ENCODE measurements at places on chromosomes 6 and 20.
A peak's percentile ranks its signal among the peaks of the same experiment; 100 is the strongest.

GRCh38 chr6:28953039-28953584 lies 29.3 kb upstream of the TRIM27 start:
- DNase-seq: peak; percentile 49

DNA sequence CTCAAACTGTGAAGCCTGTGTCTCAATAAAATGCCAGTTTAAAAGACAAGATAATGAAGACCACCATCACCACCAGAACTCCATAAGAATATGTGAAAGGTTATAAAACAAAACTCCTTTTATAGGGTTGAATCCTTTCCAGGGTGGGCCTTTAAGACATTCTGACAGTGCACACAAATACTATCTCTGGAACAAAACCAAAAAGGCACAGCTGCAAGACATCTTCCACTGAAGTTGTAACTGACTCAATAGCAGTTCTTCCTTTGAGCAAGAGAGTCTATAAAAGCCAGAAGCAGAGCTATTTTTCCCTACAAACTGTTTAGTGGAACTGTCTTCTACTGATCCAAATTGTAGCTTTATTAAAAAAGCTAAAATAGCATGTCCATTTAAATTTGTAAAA lies 81.6 kb downstream of the EPB41L2 start:
- DNase-seq: no peak

- no peak for DNase-seq
Measured at GRCh38 chr6:36336779-36337241, at the start of gene BNIP5. TSS of gene BNIP5 (minus strand) at chr6:36336888. CDS start at chr6:36330690, 6,198 bp downstream.

DNA sequence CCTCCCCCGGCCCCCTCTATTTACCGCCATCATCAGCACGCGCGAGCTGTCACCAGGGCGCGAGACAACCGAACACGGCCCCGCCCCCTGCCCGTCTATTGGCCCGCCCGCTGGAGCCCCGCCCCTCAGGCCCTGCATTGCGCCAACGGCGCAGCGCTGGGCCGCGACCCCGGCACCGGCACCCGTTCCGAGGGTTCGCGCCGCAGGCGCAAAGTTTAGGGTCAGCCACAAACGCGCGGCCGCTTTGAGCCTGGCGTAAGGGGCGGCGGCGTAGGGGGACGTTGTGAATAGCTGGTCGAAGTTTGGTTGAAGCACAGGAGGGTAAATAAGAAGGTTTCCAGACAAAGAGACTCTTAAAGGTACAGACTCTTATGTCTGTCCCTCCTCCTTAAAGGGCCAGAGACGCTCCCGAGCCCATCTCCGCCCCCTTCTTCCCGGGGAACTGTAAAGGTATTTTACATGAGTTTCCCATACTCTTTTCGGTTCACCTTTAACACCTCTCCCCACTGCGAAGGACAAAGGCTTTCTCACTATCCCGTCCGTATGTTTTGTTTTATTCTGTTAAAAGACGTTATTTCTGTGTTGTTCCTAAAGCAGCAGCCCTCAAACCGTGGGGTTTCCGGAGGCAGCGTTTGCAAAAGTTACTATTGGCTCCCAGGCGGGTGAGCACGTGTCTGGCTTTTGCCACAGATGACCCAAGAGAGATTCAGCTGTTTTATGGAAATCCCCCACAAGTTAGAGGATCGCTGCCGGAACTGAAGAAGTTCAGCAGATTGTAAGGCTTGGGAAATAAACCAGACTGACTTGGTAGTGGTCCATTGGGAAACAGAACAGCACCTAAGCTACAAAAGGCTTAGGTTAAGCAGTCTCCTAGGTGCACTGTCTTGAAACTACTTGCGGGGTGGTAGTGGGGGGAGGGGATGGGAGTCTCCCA lies at the start of gene USP49:
Gene USP49 (minus strand): TSS at position 76 of the 934 bp plus-strand sequence. CDS start 88,392 bp downstream, outside the sequence.
- DNase-seq: peak; percentile 92

DNA sequence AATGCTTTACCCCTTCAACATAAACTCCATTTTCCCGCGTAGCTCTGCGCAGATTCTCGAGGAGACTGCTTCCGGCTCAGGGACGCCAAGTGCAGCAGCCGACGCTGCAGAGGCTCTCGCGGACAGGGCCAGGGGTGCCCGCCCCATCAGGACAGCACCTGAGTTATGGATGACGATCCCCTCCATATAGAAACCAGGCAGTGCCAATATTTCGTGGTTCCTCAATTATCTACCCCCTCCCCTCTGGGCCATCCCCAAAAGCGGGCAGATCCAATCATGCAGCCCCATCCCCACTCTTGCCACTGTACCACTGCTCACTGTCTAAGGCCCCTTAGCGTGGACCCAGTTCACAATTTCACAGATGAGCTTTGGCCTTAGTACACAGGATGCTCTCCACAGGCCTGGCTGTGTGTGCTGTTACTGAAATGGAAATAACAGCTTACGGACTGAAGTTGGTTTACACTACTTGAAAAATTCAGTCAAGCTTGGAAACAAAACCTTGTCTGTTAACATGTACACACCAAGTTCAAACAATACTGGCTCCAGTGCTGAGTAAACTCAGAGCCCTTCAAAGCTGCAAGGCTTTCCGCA lies 74.5 kb downstream of the DACT2 start:
- no peak for DNase-seq

- DNase-seq: no peak
Measured at GRCh38 chr6:136535017-136535765, 15.0 kb downstream of the MAP7 start.

DNA sequence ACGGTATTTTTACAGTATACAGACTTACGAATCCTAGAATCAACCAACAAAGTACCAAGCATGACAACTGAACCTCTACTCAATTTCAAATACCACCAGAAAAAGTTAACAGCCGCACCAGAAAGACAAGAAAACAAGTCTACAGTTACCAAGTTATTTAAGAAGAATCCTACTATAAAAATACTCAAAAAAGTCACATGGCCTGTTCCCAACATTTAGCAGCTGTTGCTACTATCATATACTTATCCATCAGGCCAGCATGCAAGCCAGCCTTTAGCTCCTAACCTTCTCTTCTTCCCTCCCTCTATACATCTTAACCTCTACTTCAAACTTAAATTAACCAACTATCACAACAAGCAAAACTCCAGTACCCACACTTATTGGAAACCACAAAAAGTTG lies 1.9 kb downstream of the SYNCRIP start:
- DNase-seq: no peak

- no peak for DNase-seq
Measured at GRCh38 chr6:3285732-3286131, 27.0 kb downstream of the PSMG4 start.

DNA sequence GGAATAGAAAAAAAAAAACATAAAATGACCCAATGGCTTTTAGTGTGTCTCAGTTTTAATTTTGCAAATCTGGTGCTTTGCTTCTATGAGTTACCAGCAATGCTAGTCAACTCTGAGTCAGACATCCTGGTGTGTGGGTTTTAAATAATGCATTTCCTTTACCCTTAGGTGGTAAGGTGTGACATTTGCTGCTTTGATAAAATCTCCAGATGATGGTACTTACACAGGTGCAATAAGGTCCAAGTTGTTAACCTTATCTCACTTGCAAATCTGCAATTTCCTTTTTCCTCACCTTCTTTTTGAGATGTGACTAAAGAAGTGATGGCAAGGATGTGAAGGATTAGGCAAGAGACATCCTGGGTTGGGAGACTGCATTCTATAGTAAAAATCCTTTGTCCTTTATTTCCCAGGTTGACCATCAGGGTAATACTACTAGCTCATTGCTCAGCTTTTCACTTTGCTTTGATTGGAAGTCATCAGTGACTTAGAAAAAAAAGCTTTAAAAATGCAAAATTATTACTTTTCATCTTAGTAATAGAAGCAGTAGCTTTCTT lies 818.5 kb upstream of the FLRT3 start:
- no peak for DNase-seq

- DNase-seq: no peak
Measured at GRCh38 chr6:169933839-169934698, 182.6 kb downstream of the ERMARD start.

DNA sequence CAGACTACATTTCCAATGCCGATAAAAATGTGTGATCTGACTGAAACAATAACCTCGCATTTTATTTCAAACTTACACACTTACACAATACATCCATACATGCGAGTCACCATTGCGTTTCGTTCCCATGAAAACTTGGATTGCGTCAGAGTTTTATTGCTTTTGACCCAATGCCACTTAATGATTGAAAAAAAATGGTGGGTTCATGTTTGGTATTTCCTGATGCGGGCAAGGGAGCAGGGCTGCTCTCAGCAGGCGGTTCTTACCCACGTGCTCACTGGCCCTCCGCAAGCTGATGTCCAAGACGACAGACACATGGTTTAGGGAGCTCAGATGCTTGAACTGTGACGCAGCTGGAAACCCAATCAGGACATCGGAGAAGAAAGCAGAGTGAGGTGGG lies 281.0 kb upstream of the SULF2 start:
- no peak for DNase-seq

- no peak for DNase-seq
Measured at GRCh38 chr6:16742116-16742515, 19.1 kb downstream of the ATXN1 start.

DNA sequence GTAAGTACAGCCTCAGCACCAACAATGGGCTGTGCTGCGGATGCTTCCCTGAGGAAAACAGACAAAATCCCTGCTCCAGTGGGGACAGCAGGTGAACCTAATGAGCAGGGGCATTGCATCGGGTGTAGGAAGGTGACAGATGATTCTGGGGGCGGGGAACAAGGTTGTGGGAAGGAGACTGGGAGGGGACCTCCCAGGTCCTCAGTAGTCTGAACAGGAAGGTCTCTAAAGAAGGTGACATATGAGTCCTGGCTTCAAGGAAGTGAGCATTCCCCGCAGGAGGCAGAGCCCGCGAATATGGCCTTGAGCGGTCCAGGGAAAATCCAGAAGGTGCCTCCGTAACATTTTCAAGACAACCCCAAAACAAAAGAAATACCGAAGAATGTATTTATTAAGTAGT lies 19.4 kb downstream of the ULBP1 start:
- DNase-seq: no peak

DNA sequence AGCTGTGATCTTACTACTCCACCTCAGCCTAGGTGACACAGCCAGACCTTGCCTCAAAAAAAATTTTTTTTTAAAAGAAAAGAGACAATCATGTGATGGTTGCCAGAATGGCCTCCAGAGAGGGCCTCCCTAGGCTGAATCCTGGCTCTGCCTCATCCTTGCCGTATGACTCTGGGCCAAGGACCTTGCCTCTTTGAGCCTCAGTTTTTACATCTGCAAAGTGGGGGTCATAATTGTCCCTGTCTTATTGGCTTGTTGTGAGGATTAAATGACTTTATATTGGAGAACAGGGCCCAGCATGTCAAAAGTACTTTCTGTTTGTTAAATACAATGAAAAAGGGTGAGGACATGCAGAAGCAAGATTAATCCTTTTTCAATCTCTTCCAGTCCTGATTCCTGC lies 14.4 kb downstream of the SRXN1 start:
- DNase-seq: no peak

DNA sequence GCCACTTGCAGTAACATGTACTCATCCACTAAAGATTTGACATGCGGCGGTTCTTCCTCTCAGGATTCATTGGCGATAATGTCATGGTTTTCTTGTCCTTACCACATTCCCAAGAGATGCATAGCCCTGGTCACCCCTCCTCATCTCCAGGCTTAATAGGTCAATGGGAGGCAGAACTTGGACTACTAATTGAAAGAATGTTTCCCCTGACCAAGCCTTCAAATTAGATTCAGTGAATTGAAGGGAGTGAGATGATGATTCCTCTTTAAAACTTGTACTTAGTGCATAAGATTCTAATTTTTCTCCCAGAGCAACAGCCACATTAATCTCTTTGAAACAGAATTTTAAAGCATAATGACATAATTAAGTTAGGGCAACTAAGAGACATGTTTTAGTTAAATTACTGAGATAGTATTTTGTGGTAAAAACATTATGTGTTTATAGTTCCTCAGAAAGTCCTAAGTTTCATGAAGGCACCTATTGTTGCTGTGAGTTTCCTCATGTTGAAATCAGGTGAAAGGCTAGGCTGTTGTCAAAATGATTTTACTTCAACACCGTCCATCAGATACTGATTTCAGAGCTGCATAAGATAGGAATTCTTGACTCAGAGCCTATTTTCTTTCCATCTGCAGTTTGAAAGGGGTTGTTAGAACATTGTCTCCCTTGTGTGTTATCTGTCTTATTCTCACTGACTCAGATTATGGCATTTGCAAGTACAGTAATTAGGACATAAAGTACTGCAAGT lies 48.5 kb downstream of the STK4 start:
- DNase-seq: no peak

GRCh38 chr6:128600397-128600951 lies 80.1 kb upstream of the PTPRK start:
- no peak for DNase-seq

- DNase-seq: no peak
Measured at GRCh38 chr6:43702534-43703440, 15.2 kb upstream of the MRPS18A start.

DNA sequence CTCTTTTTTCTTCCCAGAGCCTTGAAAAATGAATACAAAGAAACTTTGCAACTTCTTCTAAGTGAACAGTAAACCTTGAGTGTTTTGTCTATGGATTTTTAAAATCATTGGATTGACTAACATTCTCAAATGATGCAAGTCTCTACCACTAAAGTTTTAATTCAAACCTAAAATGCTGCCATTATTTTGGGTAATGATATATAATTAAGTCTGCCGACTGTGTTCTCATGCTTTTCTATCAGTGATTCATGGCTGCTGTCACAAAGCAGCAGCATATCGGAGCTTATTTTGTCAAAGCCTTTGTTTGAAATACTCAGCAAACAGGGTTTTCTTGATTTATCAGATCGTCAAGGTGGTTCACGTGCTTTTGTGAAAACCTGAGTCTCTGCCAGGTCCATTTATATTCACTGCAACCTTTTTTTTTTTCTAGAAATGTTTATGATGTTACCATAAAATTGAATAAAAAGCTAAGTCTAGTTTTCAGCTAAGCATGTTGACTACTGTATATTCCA lies 96.3 kb downstream of the GJA1 start:
- DNase-seq: no peak

- DNase-seq: no peak
Measured at GRCh38 chr6:14856177-14856576, 389.7 kb upstream of the JARID2 start.

DNA sequence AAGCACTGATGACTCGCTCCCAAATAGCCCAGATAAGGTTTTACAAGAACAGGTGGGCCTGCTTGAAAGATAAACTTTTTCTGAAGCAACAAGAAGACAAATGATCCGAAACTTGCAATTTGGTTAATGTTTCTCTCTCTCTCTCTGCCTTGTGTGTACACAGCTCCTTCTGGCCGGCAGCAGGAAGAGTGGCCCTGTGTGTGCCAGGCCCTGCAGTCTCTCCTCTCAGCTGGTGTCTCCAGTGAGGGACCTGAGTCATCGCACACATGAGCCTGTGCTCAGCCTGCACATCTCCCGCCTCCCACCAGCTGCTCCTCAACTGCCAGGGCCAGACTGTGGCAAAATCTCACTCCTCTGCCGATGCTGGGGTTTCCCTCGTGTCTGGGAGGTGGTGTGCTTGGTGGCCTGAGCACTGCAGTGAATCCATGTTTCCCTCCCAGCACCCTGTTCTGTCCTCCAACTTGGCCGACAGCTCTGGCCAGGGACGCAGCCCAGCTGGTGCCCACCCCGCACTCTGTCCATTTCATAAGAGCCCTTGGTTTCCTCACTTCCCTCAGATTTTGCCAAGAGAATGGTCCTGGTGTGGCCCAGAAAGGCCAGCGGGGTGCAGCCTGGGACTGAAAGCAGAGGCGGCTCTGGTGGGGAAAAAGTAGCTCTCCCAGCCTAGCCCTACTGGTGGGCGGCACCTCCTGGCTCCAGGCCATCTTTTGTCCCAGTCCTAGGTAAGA lies 49.4 kb downstream of the ERMARD start:
- no peak for DNase-seq

All from activated CD4-positive, alpha-beta T cell treated with anti-CD3 and anti-CD28 coated beads, Interleukin-2, amount 50 U/mL, for 1 hour (primary cell).